ENCODE measurements at places on chromosomes 12 and 14.

DNA sequence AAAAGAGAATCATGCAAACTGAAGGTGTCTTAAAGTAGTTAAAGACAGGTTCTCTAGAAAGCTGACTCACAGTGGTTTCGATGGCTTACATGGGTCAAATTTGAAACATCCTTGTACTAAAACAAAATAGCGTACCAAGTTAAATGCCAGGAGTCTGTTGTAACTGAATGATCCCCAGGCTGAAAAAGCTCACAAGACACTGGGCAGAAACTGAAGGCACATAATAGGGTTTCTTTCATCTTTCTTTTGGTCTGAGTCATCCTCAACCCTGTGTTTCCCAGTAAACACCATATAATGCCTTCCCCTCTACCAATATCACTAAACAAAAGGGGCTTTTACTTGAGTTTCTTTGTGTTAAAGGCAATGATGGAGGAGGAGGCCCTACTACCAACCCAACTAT, 12.8 kb downstream of the ZFYVE1 start:
- no peak for DNase-seq

DNA sequence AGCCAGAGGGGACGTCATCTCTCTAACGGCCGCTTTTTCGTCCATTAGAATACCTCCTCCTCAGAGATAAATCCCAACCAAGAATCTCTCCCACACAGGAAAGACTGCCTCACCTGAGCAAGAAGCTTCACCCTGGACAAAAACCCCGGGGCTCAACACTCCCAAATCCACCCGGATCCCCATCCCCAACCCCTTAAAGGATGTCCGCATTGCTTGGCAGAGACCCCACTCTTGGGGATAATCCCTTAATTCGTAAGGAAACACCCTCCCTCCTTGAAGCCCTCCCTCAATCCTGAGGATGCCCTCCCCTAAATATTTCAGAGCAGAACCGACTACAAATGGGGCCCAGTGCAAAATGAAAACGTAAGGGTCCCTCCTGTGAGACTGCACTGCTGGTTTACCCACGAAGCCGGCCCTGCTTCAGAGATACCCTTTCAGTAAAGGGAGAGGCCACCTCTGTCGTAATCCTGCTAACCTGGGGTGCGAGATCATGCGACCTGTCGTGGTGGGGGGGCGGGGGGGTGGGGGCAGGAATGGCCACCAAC, 655 bp upstream of the DYNLL1 start:
- DNase-seq = no peak

- no peak for DNase-seq
Observed at GRCh38 chr12:56040963-56041551, 661 bp upstream of the RPS26 start.

GRCh38 chr14:75132382-75133086, 5.7 kb upstream of the NEK9 start:
- DNase-seq = peak; percentile 64

DNA sequence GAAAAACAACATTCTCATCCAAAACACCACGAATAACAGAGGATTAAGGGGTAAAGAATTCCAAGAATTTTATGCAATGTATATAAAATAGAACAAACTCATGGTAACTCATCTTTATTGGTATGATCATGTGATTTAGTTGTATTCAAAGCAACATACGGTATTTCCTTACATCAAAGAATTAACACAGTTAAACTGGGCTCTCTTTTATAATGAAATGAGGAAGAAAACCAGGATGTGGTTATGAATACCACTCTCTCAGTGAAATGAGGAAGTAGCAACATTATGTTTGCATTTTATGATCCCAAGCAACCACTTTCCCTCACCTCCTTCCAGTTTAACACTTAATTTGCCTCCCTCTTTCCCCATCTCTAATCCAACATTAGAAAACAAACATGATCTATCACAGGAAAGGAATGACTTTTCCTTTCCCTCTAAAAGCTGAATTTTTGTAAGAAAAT, 22.9 kb downstream of the SPTLC2 start:
- DNase-seq = peak; percentile 82

DNA sequence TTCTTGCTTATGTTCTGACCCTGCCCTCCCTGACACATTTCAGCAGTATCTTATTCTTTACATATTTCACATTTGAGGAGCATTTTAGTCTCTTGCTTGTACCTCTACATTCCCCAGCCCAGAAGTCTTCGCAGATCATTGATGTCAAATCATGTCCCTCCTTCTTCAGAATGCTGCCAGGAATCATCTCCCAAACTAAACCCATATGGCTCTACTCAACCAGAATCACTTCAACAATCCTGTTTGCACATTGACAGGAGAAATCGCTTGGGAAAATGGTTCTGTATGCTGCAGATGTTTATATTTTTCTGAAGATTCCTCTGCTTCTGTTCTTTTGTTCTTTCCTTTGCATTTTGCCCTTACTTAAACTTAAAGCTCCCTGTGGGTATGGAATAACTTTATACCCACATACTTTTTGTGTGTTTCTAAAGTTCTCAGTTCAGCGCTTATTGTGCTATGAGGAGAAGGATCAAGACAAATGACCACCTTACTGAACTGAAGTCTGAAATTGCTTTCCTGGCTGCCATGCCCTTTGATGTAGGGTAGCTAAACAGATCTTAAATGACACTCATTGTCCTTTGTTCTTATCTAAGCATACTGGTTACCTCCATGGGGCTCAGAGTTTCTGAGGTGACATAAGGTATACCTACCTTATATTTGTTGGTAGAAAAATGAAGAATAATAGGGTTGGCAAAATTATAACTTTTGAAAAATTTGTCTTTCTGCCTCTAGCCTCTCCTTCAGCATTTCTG, 134.6 kb downstream of the SLC25A21 start:
- no peak for DNase-seq

- no peak for DNase-seq
Observed at GRCh38 chr12:45974171-45974719, 16.1 kb downstream of the SCAF11 start.

DNA sequence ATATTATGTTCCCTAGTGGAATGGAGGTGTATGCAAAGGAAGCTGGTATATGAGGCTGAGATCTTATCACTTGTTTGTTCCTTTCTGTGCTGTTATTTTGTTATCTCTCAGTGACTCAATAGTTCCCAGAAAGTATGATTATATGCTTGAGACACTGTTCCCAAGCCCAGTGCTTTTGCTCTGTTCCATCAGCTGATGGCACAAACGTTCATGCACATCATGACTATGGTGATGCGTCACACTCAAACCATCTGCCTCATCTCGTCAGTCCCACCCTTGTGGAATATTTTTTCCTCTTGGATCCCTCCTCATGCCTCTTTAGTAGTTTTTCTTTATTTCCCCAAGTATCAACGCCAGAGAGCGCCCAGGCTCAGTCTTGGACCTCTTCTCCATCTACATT, 786.9 kb downstream of the AACS start:
- DNase-seq = no peak

GRCh38 chr14:80602946-80603345, 338.6 kb downstream of the CEP128 start:
- DNase-seq = no peak
